ENCODE measurements at places on chromosomes 11 and 22.

DNA sequence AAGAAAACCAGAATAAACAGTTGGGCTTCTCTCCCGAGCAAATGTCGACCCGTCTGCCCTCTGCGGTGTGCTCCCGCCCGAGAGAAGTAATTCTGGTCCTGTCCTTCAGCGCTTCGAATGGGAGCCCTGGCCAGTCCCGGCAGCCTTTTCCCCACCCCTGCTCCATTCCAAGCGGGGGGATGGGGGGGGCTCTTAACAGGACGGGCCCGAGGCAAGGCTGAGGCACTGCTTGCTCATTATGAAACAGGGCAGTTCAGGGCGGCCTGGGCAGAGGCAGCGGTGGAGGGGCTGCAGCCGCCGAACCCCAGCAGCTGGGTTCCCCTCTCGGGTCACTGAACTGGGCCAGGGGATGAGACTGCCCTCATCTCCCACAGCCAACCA is 9.1 kb downstream of the BACE1-AS start:
- DNase-seq, result no peak

- DNase-seq, result peak; percentile 49
Measured at GRCh38 chr11:47378010-47378835, at the start of gene SPI1. SPI1 (minus strand) TSS chr11:47378547; CDS start chr11:47378353, 194 bp downstream.

DNA sequence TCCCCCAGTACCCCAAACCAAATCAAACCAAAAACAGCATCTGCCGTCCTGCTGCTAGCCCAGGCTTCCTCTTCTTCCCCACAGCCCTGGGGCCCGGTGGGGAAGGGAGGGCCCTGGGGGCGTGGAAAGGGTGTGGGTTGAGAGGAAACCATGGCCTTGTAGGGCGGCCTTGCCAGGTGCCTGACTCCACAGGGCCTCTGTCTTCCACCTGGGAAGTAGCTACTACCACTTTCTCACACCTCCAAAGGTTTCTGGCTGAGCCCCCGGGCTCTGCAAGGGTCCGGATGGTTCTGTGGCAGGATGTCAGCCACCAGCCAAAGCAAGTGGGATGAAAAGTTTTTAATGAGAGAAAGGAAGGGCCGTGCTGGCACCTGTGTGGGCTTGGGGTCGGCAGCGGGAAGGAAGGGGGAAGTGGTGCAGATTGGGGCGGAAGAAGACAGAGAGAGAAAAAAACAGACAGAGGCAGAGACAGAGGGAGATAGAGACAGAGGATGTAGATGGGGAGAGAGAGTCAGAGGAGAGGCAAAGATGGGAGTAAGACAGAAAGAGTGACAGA is 10.5 kb downstream of the TPST2 start:
- DNase-seq, result no peak

DNA sequence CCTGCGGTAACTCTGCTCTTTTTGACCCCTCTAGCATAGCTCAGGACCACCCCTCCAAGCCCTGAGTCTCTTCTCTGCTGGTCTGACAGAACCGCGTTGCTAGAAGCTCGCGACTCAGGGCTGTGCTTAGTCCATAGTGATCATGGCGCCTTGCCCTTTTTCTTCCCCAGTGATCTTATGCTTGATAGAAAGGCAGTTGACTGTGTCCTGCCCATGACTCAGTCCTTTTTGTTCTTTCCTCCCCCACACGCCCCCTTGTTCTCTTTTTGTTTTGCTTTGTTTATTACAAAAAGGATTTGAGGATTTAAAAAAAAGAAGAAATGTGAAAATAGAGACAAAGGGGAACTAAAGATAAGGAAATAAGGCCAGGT is 17.5 kb downstream of the IL17RA start:
- DNase-seq, result no peak

DNA sequence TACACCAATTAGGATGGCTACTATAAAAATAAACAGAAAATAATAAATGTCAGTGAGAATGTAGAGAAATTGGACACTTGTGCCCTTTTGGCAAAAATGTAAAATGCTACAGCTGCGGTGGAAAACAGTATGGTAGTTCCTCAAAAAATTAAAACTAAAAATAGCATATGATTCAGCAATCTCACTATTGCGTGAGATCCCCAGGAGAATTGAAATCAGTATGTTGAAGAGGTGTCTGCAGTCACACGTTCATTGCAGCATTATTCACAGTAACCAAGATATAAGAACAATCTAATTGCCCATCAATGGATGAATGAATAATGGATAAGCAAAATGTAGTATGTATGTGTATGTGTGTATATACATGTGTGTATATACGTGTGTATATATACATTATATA is 6.8 kb downstream of the OR52N2 start:
- DNase-seq, result no peak

- DNase-seq, result peak; percentile 64
Measured at GRCh38 chr11:61149624-61150615, 11.3 kb downstream of the VPS37C start.

- DNase-seq, result no peak
Measured at GRCh38 chr11:80010536-80010935, 569.7 kb upstream of the TENM4 start.

- peak; percentile 58 for DNase-seq
Measured at GRCh38 chr11:64181506-64182411, 4.2 kb upstream of the STIP1 start.

GRCh38 chr11:94583866-94584500 is 16.8 kb downstream of the PIWIL4 start:
- no peak for DNase-seq

DNA sequence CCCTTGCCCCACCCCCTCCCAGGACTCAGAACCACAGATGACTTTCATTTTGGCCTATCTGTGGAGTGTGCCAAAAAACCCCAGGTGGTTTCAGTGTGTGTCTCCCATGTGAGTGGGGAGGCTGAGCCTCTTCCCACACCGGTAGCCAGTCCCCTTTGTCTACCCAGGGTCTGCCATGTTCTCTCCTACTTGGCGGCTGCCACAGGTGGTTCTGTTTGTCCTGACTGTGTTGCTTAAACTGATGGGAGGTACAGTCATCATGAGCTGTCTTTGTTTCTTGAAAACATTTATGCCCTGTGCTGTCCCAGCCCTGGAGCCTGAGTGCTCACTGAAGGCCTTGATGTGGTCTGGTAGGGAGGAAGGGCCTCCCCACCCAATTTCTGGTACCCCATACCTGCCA is 39.7 kb upstream of the SUSD2 start:
- DNase-seq, result no peak

DNA sequence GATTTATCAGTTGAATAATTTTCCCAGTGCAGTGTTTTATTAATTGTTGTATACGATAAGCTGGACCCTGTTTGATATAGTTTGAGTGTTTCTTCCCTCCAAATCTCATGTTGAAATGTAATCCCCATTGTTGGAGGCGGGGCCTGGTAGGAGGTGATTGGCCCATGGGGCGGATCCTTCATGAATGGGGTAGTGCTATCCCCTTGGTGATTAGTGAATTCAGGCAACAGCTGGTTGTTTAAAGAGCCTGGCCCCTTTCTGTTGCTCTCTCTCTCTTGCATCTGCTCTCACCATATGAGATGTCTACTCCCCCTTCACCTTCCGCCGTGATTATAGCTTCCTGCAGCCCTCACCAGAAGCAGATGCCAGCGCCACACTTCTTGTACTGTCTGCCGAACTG is 1.5 kb downstream of the OR5A1 start:
- DNase-seq, result no peak

DNA sequence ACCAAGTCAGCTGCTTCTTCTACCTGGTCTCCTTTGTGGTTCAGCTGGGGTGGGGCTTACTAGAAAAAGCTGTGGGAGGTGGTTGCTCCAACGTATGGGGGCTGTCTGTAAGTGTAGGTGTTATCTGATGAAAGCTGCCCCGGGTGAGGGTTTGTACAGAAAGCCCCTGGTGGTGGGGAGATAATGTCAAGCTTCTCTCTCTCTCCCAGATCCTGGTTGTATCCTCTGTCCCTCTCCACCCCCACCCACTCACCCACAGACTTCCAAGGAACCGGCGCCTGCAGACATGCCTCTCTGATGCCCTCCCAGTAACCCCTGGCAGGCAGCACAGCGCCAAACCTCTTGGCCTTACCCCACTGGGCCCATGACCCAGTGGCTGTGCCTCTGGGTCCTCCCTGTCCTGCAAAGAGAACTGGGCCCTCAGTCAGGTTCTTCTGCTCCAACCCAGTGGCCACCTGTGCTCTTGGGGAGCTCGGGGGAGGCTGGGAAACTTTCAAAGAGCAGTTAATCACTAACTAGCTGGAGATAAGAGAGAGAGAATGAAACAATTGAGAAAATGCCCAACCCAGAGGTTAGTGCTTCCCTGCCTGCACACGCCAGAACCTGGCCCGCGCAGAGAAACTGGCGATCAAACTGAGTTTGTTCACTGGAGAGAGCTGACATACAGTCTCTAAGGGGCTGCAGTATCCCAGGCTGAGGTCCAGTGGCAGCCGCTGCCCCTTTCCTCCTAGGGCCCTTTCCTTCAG is 20.4 kb upstream of the EHF start:
- DNase-seq, result no peak

- DNase-seq, result no peak
Measured at GRCh38 chr22:34427841-34428240, 507.6 kb upstream of the LARGE1 start.

DNA sequence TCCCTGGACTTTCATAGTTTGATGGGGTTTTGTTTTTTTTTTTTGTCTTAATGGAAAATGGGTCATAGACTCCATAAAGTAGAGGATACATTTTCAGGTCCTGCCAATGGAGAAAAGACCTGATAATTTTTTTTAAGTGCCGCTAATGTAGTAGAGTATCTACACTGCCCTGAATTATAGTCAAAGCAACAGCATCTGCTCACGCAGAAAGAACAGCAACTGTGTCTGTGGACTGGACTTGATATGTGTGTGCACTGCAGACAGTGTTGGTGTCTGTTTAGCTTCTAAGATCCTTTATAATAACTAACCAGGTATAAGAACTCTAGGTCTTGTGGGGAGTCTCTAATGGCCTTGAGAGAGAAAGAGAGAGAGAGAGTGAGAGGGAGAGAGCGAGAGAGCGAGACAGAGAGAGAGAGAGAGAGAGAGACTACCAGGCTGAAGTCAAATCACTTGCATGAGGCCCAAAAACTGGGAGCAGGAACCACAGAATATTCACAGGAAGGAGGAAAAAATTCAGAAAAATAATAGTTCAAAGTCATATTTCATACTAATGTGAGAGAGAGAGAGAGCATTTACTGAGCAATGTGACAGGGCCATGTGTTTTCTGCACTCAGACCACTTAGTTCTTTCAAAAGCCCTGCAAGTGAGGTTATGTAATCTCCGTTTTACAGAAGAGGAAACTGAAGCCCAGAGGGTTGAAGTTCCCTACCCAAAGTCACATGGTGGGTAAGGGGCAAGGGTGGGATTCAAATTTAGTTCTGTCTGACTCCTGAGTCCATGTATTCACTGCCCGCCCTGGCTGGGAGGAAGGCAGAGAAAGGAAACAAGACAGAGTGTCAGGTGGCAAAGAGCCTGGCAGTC is 8.6 kb upstream of the MIAT start:
- DNase-seq, result no peak

DNA sequence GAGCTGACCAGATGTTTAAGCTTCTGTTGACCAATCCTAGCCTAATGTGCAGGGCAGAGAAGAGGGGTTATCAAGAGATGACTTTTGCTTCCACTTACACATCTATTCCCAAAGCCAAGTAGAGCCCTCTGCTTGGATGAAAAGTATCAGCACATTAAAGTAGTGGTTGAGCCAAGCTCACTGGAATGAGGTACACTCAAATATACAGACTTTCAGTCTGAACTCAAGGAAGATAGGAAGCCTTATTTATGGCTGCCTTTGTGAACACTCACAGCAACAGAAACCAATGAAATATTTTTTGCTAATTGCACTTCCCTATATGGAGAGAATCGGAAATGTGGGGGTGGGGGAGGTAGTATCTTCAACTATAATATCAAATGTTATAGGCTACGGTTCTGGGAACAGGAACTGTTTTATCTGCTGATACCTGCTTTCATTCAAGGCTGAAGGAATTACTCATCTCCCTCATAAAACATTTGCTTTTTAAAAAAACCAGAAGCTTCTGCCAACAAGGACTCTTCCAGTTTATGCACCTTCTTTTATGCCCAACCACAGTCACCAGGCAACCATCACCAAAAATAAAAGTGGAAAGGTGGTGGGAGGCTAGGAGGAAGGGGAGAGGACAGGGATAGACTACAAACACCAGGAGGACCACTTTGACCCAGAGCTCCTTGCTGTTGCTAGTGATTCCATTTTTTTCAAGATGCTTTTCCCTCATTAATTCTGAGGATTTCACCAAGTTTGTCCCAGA is 91.2 kb downstream of the CLPB start:
- no peak for DNase-seq

GRCh38 chr11:117713538-117713991 is 83.5 kb downstream of the DSCAML1 start:
- no peak for DNase-seq

DNA sequence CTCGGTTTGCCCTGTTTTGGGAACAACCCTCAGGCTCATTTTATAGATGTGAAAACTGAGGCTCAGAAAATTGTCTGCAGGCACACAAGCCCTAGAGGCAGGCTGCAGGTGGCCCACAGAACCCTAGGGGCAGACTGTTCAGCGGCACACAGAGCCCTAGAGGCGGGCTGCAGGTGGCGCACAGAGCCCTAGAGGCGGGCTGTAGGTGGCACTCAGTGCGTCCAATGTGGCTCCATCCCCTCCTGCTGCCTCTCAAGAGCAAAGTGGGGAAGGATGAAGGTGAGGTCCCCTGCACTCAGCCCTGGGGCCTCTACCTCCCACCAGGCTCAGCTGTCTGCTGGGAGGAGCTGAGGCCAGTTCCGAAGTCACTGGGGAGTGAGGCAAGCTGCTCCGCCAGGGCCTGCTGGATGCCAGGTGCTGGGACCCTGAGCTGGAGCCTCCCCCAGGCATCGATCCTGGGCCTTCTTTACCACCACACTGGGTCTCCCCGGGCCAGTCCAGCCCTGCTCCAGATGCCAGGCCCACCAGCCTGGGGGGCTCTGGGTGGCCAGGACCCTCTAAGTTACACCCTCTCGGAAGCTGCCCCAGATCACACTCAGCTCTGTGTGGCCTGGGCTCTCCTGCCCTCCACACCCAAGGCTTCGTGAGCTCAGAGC is 2.3 kb downstream of the ACY3 start:
- DNase-seq, result no peak

- DNase-seq, result no peak
Measured at GRCh38 chr11:17197431-17197898, 10.3 kb downstream of the PIK3C2A start.

GRCh38 chr11:8841899-8842298 is 69.1 kb upstream of the AKIP1 start:
- no peak for DNase-seq

GRCh38 chr22:37744589-37744988 is 47.7 kb downstream of the TRIOBP start:
- DNase-seq, result no peak

DNA sequence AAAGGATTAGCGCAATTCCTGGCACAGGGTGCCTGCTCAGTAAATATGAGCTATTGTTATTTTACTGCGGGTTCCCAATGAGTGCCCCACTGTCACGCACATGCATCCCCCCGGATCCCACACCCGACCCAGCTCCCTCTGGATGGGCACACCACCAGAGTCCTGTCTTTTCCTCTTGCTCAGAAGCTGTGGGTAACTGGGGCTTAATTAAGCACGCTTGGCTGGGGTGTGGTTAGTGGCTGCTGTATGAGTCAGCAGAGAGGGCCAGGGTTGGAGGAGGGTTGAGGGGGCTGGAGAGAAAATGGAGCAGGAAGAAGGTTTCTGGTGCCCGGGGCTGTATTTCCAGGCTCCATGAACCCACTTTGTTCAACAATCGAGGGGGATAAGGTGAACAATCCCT is 30.3 kb upstream of the NECTIN1 start:
- DNase-seq, result peak; percentile 60

Data from hematopoietic multipotent progenitor cell treated with erythropoietin and hydrocortisone succinate and interleukin-3 and kit ligand, for 15 days (in vitro differentiated cells).